HTR-8/SVneo (cell line): ENCODE measurements at places on chromosomes 2 and 18.

DNA sequence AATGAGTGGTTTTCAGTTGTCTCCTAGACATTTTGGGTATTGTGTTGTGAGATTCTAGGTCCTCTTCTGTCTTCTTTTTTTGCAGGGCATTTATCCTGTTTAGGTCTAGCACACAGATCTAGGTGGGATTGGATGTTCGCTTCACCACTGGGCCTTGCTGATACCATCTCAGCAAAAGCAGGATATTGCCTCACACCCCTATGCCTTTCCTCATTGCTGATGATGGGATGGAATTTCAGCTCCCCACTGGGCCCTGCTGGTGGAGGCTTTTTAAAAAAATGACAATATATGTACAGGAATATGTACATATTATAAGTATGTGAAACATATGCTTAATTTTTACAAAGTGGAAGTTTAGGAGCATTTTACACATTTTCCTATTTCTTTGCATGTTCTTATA lies 5.4 kb upstream of the TOGARAM2 start:
- no peak for DNase-seq

GRCh38 chr18:61637319-61637718 lies 255.5 kb downstream of the RNF152 start:
- DNase-seq = no peak

GRCh38 chr2:60320724-60321123 lies 232.7 kb downstream of the BCL11A start:
- no peak for DNase-seq

DNA sequence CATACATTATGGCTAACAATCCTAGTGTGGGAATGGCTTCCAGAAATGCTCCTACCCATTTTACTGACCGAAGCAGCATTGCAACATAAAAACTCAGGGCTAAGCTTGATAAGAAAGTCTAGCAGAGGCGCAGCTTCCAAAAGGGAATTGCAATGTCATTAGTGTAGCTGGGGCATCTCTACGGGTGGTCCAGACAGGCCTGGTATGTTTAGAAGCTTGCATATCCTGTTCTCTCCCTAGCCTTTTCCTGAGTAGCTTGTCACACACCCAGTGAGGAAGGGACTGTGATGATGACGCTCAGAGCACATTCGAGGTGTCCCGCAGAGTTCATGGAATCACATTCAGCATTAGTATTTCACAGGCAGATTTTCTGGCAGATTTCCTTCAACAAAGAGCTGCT lies 38.0 kb upstream of the COL5A2 start:
- DNase-seq = no peak

DNA sequence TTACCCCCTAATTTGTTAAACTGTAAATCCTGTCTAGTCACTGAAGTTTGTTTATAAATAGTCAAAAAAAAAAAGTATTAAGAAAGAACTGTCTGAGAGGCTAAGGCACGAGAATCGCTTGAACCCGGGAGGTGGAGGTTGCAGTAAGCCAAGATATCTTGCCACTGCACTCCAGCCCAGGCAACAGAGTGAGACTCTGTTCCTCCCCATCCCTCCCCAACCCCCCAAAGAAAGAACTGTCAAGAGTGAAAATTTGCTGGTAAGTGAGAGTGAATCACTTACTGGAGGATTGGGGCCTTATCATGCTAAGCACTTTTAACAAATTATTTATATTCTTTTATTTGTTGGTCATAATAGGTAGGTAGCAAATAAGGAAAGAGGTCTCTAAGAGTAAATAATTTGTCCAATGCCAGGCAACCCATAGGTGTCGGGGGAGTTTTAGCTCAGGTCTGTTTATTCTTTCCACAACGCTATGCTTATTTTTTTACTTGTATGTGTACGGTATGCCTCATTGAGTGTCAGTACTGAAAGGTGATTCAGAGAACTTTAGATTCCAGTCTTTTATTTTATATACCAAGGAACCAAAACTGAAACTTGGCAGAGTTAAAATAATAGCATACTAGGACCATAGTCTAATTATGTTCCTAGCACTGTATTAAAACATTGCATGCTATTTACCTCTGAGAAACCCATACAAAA lies 2.5 kb downstream of the TAF4B start:
- no peak for DNase-seq

DNA sequence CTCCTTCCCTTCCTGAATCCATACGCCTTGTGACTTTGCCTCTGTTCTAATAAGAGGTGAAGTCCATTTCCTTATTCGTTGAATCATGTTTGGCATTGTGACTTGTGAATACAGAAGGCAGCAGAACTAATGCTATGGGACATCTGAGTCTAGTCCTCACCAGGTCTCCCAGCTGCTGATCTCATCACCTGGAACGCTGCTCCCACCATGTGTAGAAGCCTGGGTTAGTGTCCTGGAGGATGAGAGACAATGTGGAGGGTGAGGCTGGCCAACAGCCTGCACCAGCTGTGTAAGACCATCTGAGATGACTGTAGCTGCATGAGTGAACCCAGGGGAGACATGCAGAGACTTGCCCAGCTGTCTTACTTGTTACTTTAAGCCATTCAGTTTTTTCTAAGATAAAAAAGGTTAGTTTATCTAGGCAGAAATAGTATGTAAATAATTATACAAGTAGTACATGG lies 3.5 kb upstream of the HAAO start:
- no peak for DNase-seq

DNA sequence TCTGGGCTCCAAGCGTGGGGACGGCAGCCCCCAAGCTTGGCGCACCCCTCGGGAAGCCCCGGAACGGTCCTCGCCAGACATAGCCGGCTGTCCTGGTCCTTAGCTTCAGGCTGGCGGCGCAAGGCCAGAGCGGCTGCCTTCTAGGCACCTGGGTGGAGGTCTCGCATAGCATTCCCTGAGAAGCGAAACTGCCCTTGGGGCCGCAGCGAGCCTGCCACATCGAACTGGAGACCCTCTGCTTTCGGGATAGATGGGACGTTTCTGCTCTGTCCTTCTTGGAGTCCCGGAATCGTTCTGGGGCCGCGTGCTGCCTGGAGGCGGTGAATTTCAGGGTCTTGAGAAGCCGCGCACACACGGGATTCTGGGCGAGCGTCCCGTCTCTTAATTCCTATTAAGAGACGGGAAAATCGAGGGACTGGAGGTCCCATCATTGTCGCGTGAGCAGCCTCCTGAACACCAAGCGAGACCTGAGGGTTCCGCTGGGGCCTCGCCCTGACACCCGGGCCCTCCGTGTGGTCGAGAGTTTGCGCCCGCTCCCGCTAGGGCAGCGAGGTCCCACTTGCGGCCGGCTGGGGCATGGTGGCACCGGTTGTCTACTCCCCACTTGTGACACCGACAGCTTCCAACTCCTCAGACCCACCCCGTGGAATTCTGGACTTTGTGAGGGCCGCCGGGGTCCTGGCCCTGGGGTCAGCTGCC lies 9.7 kb upstream of the EN1 start:
- no peak for DNase-seq

DNA sequence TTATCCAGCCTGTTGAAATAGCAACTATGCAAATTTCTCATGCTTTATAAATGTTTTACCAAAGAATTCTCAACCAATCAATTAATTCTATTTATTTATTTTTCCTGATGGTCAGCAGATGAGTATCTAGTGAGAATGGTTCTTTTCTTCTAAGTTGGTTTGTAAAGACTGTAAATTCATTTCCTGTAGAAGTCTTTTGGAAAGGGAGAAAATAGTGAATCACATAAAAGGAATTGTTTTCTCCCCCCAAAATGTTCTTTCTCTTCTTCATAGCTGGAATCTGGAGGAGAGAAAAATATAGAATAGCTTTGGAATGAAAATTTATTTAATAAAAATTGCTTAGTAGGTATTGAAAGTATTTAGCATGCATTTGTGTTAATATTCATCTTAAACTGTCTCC lies 836.1 kb upstream of the ZEB2 start:
- no peak for DNase-seq

DNA sequence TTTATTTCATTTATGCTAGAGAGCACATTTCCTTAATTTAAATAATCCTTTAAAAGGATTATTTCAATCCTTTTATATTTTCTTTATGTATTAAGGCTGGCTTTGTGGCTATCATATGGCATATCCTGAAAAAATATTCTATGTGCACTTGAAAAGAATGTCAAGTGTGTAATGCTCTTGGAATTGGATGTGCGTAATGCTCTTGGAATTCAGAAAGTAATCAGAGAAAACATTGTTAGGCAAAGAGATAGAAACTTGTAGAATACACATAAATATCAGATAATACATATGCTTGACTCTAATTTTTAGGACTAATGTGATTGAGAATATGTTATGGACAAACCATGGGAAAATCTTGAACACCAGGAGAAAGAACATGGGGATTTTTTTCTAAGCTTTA lies 197.5 kb upstream of the COL3A1 start:
- peak; percentile 67 for DNase-seq

- no peak for DNase-seq
These were observed 98.0 kb downstream of the RND3 start for GRCh38 chr2:150389447-150389846.

GRCh38 chr2:20327370-20327769 lies 23.3 kb downstream of the PUM2 start:
- no peak for DNase-seq

GRCh38 chr18:59760619-59761600 lies 63.7 kb upstream of the CCBE1 start:
- DNase-seq = no peak

- DNase-seq = no peak
These were observed 3.0 kb downstream of the ADCY3 start for GRCh38 chr2:24917086-24917485.

DNA sequence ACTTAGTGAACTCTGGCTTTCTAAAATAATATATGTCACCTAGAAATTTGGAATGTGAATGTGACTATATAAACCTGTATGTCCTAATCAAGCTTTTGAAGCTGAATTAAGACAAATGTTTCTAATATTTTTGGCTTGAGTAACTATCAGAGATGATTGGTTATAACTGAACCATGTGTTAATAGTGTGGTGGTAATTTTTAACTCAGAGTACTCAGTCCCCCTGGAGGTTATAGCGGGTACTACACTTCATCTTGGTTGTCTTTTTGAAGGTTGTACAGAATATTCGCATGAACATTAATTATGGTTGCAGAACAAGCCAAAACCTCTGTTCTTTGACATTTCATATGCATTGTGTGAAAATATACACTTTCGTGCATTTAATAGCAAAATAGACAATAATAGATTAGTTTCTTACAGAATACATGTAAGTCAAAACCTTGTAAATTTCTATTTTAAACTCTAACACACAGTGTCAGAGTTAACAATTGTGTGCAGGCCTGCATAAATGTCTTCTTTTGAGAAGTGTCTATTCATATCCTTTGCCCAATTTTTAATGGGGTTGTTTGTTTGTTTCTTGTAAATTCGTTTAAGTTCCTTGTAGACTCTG lies 86.0 kb downstream of the OSBPL6 start:
- peak; percentile 44 for DNase-seq

DNA sequence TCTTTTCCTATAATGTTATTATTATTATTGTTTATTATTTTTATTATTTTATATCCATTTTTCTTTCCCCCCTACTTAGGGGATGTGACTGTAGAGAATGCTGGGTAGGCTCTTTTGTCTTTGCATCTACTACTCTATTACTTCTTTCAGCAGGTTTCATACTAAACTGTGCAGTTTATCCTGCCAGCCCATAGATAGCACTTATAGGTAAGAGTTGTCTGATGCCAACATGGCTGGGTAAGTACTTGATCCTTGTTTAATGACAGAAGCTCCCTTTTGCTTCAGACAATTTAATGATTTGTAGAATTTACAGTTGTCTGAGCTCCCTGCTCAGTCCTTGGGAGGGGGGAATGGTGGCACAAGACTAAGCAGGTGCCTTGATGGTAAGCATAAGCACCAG lies 262.9 kb upstream of the CDH2 start:
- DNase-seq = no peak

DNA sequence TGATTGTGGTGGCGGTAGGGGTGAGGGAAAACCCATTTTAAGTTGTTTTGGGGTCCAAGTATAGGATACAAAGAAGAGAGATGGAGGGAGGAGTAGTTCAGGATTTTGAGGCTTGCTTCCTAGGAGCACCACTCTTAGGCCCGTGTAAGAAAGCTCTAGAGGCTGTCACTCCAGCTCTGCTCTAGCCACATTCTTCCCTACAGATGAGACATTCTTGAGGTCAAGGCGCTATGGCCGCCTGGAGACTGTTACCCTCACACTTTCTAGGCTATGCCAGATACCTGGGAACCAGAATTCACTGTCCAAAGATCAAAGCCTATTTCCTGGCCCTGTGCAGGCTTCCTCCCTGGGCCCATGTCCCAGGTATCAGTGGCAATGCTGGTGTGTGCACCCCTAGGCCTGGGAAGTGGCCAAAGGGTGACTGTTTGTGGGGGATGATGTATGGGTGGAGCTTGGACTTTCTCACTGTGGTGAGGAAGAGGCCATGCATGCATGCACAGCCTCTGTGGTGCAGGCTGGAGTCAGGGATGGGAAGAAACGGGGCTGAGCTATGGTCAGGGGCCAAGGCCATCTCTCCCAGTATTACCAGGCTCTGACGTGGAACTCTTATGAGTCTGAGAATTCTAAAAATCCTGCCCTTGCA lies 7.0 kb upstream of the TTL start:
- DNase-seq = no peak

- no peak for DNase-seq
These were observed 734.0 kb upstream of the LINC00305 start for GRCh38 chr18:64882896-64883295.

- no peak for DNase-seq
These were observed at the start of gene IGFBP2 for GRCh38 chr2:216632952-216633615. TSS of gene IGFBP2 (plus strand) at chr2:216633420. CDS start at chr2:216633524, 104 bp downstream.

DNA sequence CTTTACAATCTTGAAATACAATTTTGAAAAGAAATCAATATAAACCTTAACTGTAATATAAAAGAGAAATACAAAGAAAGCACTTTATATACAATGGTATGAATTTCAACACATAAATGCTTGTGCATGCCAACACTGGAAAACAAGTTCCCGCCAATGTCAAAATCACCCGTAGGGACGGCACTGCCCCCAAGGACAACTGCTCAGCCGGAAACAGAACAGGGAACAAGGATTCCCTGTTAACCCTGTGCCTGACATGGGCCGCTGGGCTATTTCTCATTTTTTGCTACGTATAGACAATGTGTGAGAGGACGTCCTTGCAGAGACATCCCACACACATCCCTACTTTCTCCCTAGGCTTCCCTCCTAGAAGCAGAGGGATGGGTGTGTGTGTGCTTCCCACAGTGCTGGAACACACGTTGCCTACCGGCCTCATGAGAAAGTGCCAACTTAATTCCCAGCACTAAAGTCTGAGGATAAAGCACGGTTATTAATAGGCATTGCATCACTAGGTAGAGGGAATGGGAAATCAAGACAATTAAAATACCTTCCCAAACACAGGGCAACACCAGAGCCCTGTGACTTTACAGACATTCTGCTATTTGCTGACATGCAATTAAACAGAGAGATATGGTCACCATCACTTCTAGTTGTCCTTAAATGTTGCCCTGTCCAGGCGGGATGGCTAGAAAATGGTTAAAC lies 14.4 kb downstream of the AFG3L2 start:
- no peak for DNase-seq

GRCh38 chr2:64210816-64211215 lies 66.6 kb upstream of the PELI1 start:
- DNase-seq = no peak

DNA sequence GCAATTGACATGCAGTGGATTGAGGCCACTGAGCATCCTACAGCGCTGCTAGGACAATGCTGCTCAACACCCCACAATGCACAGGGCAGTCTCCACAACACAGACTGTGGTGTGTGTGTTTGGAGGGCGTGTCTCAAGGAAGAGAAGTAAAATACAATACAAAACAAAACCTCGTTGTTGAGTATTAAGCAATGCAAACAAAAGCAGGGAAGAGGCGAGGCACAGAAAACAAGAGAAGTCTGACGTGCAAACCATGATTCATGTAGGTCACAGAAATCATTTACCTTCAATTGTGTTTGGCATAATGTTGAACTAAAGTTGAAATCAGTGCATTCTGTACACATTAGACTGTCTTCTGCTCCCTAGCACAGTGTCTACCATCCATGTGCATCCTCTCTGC lies 260.9 kb downstream of the PHLPP1 start:
- no peak for DNase-seq

GRCh38 chr2:222232839-222233238 lies 66.0 kb downstream of the PAX3 start:
- no peak for DNase-seq
